ENCODE measurements at places on chromosomes 5 and 9. TPM values are rescaled to one million over a fixed set of nuclear protein-coding genes. Genes with fewer than 3 reads are reported as not detected.

The PDGFRB gene
- total RNA-seq, result 7.2 TPM

The ZFP37 gene
- total RNA-seq, result 0.81 TPM

The POU5F2 gene
- 0.71 TPM for total RNA-seq

The BARHL1 gene
- not detected for total RNA-seq

The ARAP3 gene
- total RNA-seq, result 13.6 TPM

The THBS4 gene
- 2.2 TPM for total RNA-seq

The TGFBI gene
- total RNA-seq, result not detected

The OCLN gene
- total RNA-seq, result 1.2 TPM

The ATP6V0E1 gene
- 163 TPM for total RNA-seq

The PRLR gene
- total RNA-seq, result not detected

The SPATA31E1 gene
- not detected for total RNA-seq

The TMC1 gene
- not detected for total RNA-seq

The CCL19 gene
- total RNA-seq, result not detected

The GDF9 gene
- 0.68 TPM for total RNA-seq

The PGM5 gene
- not detected for total RNA-seq

The SV2C gene
- 0.33 TPM for total RNA-seq

Measured in activated CD4-positive, alpha-beta memory T cell treated with anti-CD3 and anti-CD28 coated beads, Interleukin-2, amount 10 ng/mL, durations not matched to agents 7 days and 5 days (primary cell).